ENCODE measurements at places on chromosomes 3 and 15. TPM values are rescaled to one million over a fixed set of nuclear protein-coding genes. Genes with fewer than 3 reads are reported as not detected.
A peak's percentile ranks its signal among the peaks of the same experiment; 100 is the strongest.

- no peaks in the 10 kb centered on the region for H3K4me1 ChIP-seq
- peak overlapping the region; percentile 22 for H3K4me3 ChIP-seq
- DNase-seq: no peak
- no peaks in the 10 kb centered on the region for H3K36me3 ChIP-seq
Observed at GRCh38 chr3:132843851-132844553, 121.8 kb upstream of the NPHP3 start.

NISCH gene
- 71.9 TPM for total RNA-seq

GRCh38 chr15:91050128-91050455, 27.7 kb upstream of the VPS33B start:
- no peaks in the 10 kb centered on the region for H3K27me3 ChIP-seq
- H3K36me3 ChIP-seq: no peaks in the 10 kb centered on the region
- no peak for DNase-seq
- no peaks in the 10 kb centered on the region for H3K4me1 ChIP-seq

NGLY1 gene
- 24.8 TPM for total RNA-seq

DNA sequence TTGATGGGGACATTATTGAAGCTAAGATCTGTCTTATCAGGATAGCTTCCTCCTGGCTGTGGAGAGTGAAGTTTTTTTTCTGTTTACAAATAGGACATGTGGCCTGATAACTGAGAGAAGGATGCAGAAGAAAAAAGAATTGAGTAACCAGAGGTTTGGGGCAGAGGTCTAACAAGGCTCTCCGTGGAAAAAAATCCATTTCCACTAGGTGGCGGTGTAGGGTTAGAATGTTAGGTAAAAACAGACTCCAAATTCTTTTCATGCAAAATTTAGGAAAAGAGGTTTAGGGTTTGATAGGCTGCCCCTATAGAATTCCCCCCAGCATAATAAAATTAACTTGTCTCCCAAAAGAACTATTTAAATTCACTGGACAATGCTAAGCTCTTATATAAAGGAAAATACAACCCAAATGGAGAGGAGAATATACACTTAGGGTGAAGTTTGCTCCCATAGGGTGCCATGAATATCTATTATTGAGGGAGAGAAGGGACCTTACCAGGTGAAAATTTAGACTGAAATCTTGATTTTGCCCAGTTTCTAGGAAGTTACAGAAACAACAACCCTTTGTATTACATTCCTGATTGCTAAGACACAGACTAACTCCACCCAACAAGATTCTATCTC, 1560.4 kb downstream of the OTOL1 start:
- no peaks in the 10 kb centered on the region for H3K36me3 ChIP-seq
- H3K4me1 ChIP-seq: no peaks in the 10 kb centered on the region
- no peak overlapping the region for H3K27ac ChIP-seq
- H3K27me3 ChIP-seq: no peaks in the 10 kb centered on the region
- H3K4me3 ChIP-seq: no peak overlapping the region
- DNase-seq: no peak

ISLR2 gene
- total RNA-seq: 0.58 TPM

DPPA2 gene
- 12.6 TPM for total RNA-seq

AGBL1 gene
- not detected for total RNA-seq

DNA sequence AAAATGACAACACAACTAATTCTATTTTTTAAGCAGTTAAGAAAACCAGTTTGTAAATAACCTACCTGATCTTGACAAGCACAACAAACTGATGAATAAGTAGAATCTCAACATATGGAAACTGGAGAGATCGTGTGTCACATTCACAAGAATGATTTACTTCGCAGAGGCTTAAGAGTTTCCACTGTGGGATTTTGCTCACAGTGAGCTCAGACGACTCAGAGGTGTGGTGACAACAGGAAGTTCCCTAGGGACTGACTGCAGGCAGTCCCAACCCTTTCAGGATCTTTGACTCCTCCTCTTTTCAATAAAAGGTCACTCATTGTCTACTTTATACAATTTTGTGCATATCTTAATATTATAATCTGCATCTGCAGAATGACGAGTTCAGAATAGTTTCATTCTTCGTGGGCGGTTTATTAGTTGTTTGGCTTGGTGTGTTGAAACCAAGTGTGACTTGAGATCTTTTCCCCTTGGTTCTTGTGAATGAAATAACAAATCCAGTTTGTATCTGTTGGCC, at the start of gene LIPH:
Gene LIPH, minus strand, starts transcription at position 231 of the 520 bp plus-strand sequence. Its CDS starts 117 bp downstream, at position 114.
- H3K27ac ChIP-seq: no peak within 1 kb of the TSS
- H3K36me3 ChIP-seq: no peaks in the 10 kb centered on the region
- no peak for DNase-seq
- no peak within 1 kb of the TSS for H3K4me3 ChIP-seq
- H3K4me1 ChIP-seq: no peaks in the 10 kb centered on the region

GRCh38 chr3:72306800-72307341, 521.9 kb upstream of the PROK2 start:
- H3K27ac ChIP-seq: no peak overlapping the region
- no peak for DNase-seq
- no peak overlapping the region for H3K4me3 ChIP-seq
- no peaks in the 10 kb centered on the region for H3K36me3 ChIP-seq
- peaks cover 6% of the 10 kb centered on the region for H3K4me1 ChIP-seq

DCLK3 gene
- 0.69 TPM for total RNA-seq

- no peak overlapping the region for H3K27ac ChIP-seq
- no peak overlapping the region for H3K4me3 ChIP-seq
- no peak for DNase-seq
- H3K36me3 ChIP-seq: no peaks in the 10 kb centered on the region
- H3K4me1 ChIP-seq: no peaks in the 10 kb centered on the region
Observed at GRCh38 chr3:94360987-94361386, 298.1 kb downstream of the NSUN3 start.

ARGFX gene
- not detected for total RNA-seq

DNA sequence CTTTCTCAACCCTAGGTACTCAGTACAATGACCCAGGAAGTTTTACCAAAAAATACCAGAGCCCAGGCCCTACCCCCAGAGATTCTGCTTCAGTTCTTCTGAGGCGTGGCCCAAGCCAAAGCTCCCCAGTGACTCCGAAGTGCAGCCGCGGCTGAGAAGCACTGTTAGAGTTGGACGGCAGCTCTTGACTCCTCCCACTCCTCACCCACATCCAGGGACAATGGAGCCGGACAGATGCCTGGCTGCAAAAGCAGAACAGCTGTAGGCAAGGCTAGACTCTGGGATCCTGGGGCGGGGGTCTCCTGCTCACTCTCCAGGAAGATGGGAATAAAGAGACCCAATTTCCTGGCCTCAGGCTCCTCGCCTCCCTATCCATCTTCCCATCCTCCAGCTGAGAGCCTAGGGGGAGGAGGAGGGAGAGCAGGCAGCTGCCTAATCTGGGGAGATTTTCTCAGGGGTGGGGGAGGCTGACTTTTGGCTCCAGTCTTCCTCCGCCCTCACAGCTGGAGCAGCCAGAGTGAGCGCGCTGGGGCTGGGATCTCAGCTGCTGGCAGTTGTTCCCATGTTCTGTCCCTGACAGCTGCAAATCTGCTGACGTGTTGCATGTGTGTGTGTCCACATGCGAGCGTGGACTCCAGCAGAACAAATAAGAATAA, 223.8 kb downstream of the OPA1 start:
- peak; percentile 51 for DNase-seq
- H3K36me3 ChIP-seq: no peaks in the 10 kb centered on the region
- peaks cover 49% of the 10 kb centered on the region for H3K4me1 ChIP-seq
- H3K4me3 ChIP-seq: no peak overlapping the region
- H3K27me3 ChIP-seq: no peaks in the 10 kb centered on the region
- H3K27ac ChIP-seq: no peak overlapping the region

DNA sequence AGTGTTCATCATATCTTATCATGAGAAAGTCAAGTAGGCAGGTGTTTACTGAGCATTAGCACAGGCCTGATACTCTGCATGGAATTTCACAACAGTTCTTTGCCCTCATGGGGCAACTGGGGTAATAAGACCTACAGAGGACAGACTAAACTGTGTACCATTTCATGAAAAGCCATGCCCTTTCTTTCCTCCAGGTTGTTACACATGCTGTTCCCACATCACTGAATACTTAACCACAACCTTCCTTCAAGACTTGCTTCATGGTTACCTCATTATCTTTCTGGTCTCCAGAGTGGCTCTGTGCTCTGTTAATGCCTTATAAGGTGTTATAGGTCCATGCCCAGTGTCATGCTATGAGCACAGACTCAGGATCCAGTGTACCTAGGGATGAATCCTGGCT, 28.2 kb upstream of the RSL24D1 start:
- no peaks in the 10 kb centered on the region for H3K4me1 ChIP-seq
- no peaks in the 10 kb centered on the region for H3K27me3 ChIP-seq
- no peak overlapping the region for H3K27ac ChIP-seq
- H3K4me3 ChIP-seq: no peak overlapping the region
- no peak for DNase-seq

DNA sequence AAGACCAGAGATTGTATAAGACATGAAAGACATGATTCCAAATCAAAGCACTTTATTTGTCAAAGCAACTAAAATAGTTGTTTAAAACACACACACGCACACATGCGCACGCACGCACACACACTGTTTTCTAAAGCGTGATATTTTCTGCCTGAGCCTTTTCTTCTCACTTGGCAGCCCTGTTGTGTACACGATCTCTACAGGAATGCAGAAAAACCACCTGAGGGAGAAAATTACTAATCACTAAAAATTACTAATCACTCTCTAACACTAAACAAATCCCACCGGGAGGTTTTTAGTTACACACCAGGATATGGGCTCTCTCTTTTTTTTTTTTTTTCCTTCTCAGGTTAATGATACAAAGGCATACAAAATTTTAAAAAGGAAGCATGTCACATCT, 160.1 kb upstream of the ATP11B start:
- no peaks in the 10 kb centered on the region for H3K27me3 ChIP-seq
- H3K36me3 ChIP-seq: no peaks in the 10 kb centered on the region

- no peak overlapping the region for H3K27ac ChIP-seq
- H3K27me3 ChIP-seq: no peaks in the 10 kb centered on the region
- H3K4me1 ChIP-seq: no peaks in the 10 kb centered on the region
- no peak for DNase-seq
- H3K4me3 ChIP-seq: no peak overlapping the region
- H3K36me3 ChIP-seq: no peaks in the 10 kb centered on the region
Observed at GRCh38 chr3:104939196-104939595, 427.5 kb upstream of the ALCAM start.

LYZL4 gene
- total RNA-seq: not detected

OIP5 gene
- total RNA-seq: 36.7 TPM

DNA sequence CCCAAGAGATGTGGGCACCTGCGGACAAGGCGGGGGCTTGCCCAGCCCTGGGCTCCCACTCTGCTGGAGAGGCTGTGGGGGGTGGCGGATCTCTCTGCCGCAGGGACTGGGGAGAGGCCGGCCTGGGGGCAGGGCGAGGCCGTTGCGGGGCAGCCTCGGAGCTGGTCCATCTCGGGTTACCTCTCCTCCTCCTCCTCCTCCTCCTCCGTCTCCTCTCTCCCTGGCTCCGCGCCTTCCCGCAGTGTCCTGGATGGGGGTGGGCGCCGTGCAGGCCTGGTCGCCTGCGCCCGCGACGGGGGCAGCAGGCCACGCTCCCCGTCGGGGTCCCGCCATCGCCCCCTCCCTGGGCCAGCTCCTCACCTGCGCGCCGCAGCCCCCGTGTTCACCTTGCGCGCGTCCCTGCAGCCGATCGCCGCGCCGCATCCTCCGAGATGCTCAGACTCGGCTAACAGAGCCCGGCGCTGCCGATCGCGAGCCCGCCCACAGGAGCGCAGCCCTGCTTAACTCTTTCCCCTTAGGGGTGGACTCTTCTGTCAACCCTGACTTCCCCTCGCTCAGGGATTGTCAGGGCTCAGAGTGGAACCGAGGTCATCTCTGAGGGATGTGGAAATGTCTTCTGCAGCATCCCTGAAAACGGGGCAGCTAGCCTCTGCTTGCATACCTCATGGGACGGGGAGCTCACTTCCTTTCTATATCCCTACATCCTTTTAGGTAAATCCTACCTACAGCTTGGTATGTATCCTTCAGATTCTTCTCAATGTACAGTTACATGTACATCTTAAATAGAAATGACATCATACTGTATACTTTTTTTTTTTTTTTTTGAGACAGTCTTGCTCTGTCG, at the start of gene PRRT3:
Gene PRRT3, minus strand, starts transcription at position 447 of the 844 bp plus-strand sequence. CDS start 2,293 bp downstream, outside the sequence.
- peak within 1 kb of the TSS; percentile 69 for H3K4me3 ChIP-seq
- no peaks in the 10 kb centered on the region for H3K36me3 ChIP-seq
- H3K27ac ChIP-seq: no peak within 1 kb of the TSS
- no peaks in the 10 kb centered on the region for H3K27me3 ChIP-seq
- peak; percentile 83 for DNase-seq

Data from H1 (cell line).